T-helper 9 cell (primary cell): ENCODE measurements at places on chromosomes 1 and 21.

- DNase-seq, result peak; percentile 15
Observed at GRCh38 chr1:182259229-182259872, 132.2 kb downstream of the GLUL start.

GRCh38 chr21:40054403-40054802 is 187.2 kb downstream of the PCP4 start:
- no peak for DNase-seq

DNA sequence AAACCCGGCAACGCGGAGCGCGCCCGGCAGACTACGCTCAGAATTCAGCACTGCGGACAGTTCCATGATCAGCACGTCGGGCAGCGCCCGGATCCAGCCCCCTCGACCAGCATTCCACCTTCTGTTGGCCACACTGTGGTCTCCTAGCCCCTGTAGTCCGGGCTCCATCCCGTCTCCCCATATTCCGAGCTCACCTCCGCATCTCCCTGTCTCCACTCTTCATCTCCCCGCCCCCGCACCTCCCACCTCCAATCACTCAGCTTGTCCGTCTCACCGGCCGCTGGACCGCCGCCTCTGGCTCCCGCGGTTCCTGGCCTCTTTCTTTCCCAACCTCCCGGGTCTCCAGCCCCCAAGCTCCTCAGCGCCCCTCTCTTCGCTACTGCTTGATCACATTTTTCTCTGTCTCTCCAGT is 500 bp downstream of the EPHA10 start:
- DNase-seq, result no peak

- no peak for DNase-seq
Observed at GRCh38 chr1:14897080-14897449, 256.5 kb upstream of the TMEM51 start.

- DNase-seq, result no peak
Observed at GRCh38 chr1:37944086-37944763, 2.6 kb downstream of the INPP5B start.

- no peak for DNase-seq
Observed at GRCh38 chr1:226644541-226645176, 94.4 kb downstream of the ITPKB start.

GRCh38 chr1:222454186-222454585 is 93.7 kb downstream of the HHIPL2 start:
- no peak for DNase-seq

- no peak for DNase-seq
Observed at GRCh38 chr21:37226041-37226920, 40.9 kb downstream of the VPS26C start.
